ENCODE measurements at places on chromosomes 12 and 14.

DNA sequence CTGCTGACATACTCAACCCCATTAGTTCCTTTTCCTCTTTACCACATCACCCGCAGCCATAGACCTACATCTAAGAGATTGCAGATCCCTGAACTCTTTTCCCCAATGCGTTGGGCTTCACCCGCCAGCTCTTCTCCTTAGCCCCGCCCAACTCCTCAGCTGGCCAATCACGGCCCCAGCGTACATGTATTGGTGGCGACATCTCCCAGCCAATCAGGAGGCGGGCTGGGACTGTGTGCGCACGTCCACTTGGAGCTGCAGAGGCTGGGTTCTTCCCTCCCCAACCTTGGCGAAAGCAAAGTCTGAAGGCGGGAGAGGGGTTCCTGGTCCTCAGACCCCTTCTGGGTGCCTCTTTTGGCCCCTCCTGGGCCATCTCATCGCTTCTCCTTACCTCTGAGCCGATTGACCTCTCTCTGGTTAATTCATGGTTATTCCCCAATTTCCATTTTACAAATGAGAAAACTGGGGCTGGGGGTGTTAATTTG lies 11.0 kb downstream of the PDE1B start:
- peak overlapping the region; percentile 39 for H3K4me3 ChIP-seq
- peak; percentile 70 for DNase-seq
- H3K4me1 ChIP-seq = no peaks in the 10 kb centered on the region
- H3K27me3 ChIP-seq = no peaks in the 10 kb centered on the region
- peak overlapping the region; percentile 71 for H3K27ac ChIP-seq

DNA sequence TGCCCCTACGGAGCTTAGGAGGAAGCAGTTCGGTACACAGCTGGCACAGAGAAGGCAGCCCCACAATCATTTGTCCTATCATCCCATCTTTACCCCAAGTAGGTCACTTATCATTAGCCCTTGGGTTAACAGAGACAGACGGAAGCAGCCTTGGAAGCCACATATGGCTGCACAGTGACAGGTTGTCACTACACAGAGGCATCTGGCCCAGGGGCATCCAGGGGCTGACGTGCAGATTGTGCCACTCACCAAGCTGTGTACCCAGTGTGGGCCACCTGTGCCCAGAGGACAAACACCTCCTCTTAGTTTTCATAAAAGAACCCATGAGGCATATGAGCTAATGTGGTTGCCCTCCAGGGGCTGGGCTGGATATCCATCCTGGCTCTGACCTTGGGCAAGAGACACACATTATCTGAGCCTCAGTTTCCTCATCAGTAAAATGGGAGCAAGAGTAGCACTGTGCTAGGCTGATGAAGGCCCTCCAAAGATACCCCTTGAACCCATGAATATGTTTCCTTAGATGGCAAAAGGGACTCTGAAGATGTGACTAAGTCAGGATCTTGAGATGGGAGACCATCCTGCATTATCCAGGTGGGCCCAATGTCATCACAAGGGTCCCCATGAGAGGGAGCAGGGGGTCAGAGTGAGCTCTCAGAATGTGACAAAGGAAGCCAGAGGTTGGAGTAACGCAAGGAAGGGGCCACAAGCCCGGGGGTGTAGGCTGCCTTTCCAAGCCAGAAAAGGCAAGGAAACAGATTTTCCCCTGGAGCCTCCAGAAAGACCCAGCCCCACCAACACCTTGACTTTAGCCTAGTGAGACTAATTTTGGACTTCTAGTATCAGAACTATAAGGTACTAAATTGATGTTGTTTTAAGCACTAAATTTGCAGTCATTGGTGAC lies 64.6 kb downstream of the C14orf132 start:
- DNase-seq = no peak
- H3K4me3 ChIP-seq = no peak overlapping the region
- H3K27ac ChIP-seq = peak overlapping the region; percentile 83
- no peaks in the 10 kb centered on the region for H3K36me3 ChIP-seq
- H3K4me1 ChIP-seq = no peaks in the 10 kb centered on the region

DNA sequence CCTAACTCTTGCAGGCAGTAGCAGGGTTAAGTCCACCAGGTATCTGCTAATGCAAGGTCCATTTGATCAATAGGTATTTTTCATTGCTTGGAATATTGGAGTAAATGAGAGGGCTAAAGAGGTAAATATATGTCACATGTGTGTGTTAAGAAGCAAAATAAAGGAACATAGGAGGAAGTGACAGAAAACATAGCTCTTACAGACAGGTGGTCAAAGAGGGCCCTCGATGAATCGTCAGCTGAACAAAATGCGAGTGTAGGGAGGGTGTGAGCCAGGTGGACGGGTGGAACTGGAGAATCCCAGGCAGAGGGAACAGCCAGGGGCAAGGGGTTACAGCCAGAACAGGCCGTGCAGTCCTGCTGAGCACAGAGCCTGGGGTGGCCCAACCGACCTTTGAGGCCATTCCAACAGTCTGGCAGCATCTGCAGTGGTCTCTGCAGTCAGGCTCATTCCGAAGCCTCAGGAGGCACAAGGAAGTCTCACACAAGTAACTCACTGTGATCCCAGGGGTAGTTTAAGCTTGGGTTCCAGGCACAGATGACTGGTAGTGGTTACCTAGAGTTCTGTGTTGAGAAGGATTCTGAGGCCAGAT lies 43.2 kb downstream of the CCDC88C start:
- DNase-seq = no peak
- no peak overlapping the region for H3K27ac ChIP-seq
- no peak overlapping the region for H3K4me3 ChIP-seq
- H3K4me1 ChIP-seq = no peaks in the 10 kb centered on the region

DNA sequence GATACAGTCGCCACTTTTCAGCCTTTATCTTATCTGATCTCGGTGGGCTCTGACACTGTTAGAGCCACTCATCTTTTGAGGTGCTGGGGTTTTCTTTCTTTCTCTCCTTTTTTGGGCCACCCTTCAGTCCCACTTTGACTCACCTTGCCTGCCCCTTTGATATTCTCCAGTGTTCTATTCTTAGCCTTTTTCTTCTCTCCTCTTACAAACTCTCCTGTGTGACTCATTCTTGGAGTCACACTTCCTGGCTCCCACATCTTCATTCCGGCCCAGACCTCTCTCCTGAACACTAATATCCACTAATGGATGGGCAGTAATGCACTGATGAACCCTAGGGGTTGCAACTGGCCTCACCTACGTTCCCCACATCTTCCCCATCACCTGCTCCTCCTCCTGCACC lies 2.2 kb upstream of the DCD start:
- no peaks in the 10 kb centered on the region for H3K36me3 ChIP-seq
- no peaks in the 10 kb centered on the region for H3K4me1 ChIP-seq
- H3K27me3 ChIP-seq = no peaks in the 10 kb centered on the region
- no peak for DNase-seq
- no peak overlapping the region for H3K27ac ChIP-seq
- H3K4me3 ChIP-seq = no peak overlapping the region

- no peaks in the 10 kb centered on the region for H3K27me3 ChIP-seq
- no peak for DNase-seq
- peaks cover 7% of the 10 kb centered on the region for H3K36me3 ChIP-seq
- H3K27ac ChIP-seq = no peak overlapping the region
These were observed 86.6 kb downstream of the MIA2 start for GRCh38 chr14:39320318-39320717.

- H3K27me3 ChIP-seq = no peaks in the 10 kb centered on the region
- no peaks in the 10 kb centered on the region for H3K36me3 ChIP-seq
- H3K4me1 ChIP-seq = no peaks in the 10 kb centered on the region
- H3K4me3 ChIP-seq = no peak overlapping the region
- H3K27ac ChIP-seq = peak overlapping the region; percentile 1
These were observed 5.7 kb upstream of the DNAAF2 start for GRCh38 chr14:49640540-49641417.
